ENCODE measurements at places on chromosomes 4 and X. TPM values are rescaled to one million over a fixed set of nuclear protein-coding genes. Genes with fewer than 3 reads are reported as not detected.

The ODAPH gene
- not detected for total RNA-seq

The ETDA gene
- not detected for total RNA-seq

The PRR32 gene
- not detected for total RNA-seq

The PLXNB3 gene
- total RNA-seq, result 0.16 TPM
